Endothelial cell of umbilical vein (primary cell): ENCODE measurements at places on chromosomes 2 and 18.

DNA sequence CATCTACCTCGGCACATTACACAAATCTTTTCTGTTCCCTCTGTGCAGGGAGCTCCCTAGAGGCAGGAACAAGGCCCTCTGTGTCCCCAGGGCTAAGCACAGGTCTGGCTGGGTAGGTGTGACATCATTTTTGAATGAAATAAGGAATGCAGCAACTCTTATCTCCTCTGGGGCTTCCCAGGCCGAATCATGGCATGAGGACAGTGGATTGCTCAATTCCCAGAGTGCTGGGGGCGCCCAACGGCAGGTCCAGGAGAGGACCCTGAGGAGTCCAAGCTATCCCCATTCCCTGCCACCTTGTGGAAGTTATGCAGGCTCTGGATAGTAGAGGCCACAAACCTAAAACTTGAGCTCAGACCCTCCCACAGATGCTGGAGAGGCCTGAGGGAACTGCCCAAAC is 158.0 kb upstream of the RAB6C start:
- no peak for DNase-seq

GRCh38 chr2:236670235-236670620 is 100.6 kb downstream of the ACKR3 start:
- DNase-seq: no peak

- peak; percentile 32 for DNase-seq
Observed at GRCh38 chr2:74548900-74549826, 4.6 kb downstream of the LOXL3 start.

DNA sequence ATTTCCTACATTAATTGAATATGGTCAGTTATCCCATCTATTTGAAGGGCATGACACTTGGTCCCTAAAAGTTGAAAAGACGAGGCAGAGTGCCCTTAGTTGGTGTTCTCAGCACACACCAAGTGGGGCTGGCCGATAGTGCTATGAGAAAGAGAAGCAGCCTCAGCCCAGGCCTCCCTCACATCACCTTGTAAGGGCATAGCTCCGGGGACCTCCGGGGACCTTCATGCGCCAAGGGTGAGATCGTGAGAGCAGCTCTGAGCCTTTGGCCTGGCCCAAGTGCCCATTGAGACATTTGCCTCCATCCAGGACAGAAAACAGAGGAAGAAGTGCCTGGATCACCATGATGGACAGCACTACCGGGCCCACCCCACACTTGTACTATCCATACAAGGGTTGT is 244.3 kb upstream of the COPS8 start:
- no peak for DNase-seq

DNA sequence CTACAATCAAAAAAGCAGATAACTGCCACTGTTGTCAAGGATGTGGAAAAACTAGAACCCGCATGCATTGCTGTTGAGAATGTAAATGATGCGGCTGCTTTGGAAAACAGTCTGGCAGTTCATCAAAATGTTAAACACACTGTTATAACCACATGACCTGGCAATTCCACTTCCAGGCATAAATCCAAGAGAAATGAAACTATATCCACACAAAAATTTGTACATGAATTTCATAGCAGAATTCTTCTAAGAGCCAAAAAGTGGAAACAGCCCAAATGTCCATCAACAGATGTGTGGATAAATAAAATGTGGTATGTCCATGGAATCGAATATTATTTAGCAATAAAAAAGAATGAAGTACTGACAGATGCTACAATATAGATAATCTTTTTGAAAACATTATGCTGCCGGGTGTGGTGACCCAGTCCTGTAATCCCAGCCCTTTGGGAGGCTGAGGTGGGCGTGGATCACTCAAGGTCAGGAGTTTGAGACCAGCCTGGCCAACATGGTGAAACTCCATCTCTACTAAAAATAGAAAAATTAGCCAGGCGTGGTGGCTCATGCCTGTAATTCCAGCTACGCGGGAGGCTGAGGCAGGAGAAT is 32.0 kb downstream of the ERCC3 start:
- no peak for DNase-seq

DNA sequence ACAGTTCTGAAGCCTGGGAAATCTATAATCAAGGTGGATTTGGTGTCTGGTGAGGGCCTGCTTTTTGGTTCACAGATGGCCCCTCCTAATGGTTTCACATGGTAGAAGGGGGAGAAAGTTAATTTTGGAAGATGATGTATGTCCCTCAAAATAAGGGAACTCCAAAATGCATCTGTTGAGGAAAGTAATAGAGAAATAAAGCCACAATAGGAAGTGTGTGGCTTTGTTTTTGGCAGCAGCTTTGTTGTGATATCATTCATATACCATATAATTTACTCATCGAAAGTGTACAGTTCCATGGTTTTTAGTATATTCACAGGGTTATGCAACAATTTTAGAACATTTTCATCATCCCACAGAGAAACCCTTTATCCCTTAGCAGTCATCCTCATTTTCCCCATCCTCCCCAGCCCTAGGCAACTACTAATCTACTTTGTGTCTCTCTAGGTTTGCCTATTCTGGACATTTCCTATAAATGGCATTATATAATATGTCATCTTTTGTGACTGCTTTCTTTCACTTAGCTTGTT is 274.0 kb upstream of the FAM98A start:
- no peak for DNase-seq

GRCh38 chr2:38499548-38500282 is 103.0 kb downstream of the HNRNPLL start:
- DNase-seq: no peak

- no peak for DNase-seq
Observed at GRCh38 chr2:177195194-177195593, 17.4 kb upstream of the HNRNPA3 start.

DNA sequence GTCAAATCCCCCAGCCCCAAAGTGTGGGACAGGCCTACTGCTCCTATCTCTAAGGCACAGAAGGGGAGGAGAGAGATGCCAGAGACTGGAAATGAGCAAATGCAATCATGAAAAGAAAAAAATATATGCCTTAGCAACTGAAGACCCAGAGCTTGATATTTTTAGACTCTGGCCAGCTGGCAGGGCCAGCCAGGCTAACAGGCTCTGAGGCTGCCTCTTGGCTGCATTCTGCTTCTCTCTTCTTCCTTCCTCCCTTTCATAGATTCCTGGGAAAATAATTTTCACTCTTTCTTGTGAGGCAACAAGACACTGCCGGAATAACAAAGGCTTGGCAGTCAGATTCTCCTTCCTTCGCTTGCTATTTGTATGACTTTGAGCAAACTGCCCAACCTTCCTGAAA is 209.1 kb downstream of the RAD51AP2 start:
- DNase-seq: no peak

GRCh38 chr2:203679401-203679800 is 27.0 kb upstream of the CD28 start:
- no peak for DNase-seq

- peak; percentile 79 for DNase-seq
Observed at GRCh38 chr18:8003878-8004675, 437.0 kb downstream of the PTPRM start.

GRCh38 chr2:173667014-173667413 is 298.2 kb downstream of the SP3 start:
- DNase-seq: no peak

- no peak for DNase-seq
Observed at GRCh38 chr2:158965107-158965506, 3.3 kb upstream of the TANC1 start.

- no peak for DNase-seq
Observed at GRCh38 chr18:23391156-23391555, 61.9 kb upstream of the RIOK3 start.

- DNase-seq: peak; percentile 2
Observed at GRCh38 chr2:98560256-98560771, 48.0 kb downstream of the COA5 start.

- no peak for DNase-seq
Observed at GRCh38 chr18:3966642-3967358, 488.3 kb downstream of the DLGAP1 start.

GRCh38 chr18:79465392-79465991 is 69.8 kb downstream of the NFATC1 start:
- peak; percentile 28 for DNase-seq

GRCh38 chr2:39094717-39095363 is 26.0 kb downstream of the SOS1 start:
- no peak for DNase-seq

- DNase-seq: no peak
Observed at GRCh38 chr18:45847119-45847518, 21.6 kb downstream of the SIGLEC15 start.

DNA sequence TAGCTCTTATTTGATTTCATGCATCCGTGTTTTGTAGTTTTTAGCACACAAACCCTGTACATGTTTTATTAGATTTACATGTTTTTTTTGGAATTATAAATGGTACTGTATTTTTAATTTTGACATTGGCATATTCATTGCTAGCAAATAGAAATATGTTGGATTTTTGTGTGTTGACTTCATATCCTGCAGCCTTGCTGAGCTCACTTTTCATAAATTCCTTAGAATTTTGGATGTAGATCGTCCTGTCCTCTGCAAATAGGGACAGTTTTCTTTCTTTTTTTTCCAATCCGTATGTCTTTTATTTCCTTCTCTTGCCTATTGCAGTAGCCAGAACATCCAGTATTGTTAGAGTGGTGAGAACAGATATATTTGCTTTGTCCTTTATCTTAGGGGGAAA is 46.7 kb upstream of the GPR17 start:
- peak; percentile 8 for DNase-seq

DNA sequence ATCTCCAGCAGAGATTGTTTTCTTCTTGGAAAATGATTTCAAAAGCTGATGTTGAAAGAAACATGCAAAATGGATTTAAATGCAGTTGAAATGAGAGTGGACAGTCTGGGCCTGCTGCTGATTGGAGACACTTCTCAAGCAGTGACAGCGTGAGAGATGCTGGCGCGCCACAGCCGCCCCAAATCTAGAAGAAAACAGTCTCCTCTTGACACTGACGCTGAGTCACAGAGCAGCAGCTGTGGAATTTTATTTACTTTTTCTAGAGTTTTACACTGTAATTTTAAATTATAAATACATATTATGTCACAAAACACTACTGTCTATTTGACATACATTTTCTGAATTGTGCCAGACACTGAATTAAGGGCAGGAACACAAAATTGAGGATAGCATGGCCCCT is 121.8 kb upstream of the TMEM200C start:
- no peak for DNase-seq

DNA sequence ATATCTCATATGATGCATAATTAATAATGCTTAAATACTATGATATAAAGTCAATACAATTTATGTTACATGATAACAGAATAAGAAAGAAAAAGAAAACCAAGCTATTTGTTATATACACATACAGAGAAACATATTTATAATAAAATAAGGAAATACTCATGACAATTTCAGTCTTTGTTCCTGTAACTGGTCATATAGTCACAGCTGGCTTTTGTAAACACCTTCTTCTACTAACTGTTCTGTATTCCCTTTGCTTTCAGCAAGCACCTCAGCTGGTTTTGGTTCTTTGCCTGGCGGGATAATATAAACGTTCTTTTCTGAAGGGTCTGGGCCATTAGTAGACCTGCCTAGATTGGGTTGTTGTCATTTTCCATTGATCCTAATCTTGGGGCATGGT is 158.5 kb downstream of the COPS8 start:
- DNase-seq: no peak

DNA sequence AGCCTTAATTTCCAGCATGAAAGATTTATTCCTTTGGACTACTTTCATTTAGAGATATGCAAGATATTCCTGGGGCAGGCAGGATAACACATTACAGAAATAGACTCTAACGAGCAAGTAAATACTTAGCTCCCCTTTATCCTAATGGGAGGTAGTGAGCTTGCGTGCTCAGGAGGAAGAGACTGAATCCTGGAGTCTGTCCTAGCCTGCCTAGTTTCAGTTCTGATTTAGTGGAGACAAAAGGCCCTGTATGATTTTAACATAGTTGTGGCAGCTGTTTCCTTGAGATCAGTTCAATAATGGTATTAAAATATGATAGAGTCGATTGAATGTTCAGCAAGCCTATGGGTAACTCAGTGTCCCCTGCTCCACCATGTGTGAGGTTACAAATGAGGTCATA is 109.5 kb downstream of the FMNL2 start:
- no peak for DNase-seq

GRCh38 chr2:226488034-226488433 is 311.6 kb downstream of the IRS1 start:
- no peak for DNase-seq

- no peak for DNase-seq
Observed at GRCh38 chr2:39153312-39153711, 32.5 kb upstream of the SOS1 start.

DNA sequence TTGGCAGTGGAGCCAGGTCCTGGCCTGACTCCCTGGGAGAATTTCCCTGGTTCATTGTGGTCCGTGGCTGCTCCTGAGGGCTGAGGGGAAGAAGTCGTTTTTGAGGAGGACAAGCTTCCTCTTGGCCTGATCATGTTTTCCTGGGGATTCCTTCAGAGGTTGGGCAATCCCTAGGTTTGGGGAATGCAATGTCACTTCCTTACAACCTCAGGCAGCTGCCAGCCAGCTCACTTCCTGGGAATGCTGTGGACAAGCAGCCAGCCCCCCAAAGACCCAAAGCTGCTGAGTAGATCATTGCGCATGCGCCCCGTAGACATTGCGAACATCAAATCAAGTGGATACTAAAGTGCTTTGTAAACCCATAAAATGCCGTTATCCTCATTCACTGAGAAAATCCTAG is 7.7 kb upstream of the DNMT3A start:
- no peak for DNase-seq

- no peak for DNase-seq
Observed at GRCh38 chr2:138058427-138058826, 94.2 kb downstream of the HNMT start.

- DNase-seq: no peak
Observed at GRCh38 chr2:238387332-238387731, 39.4 kb upstream of the ASB1 start.

GRCh38 chr2:171342067-171342413 is 91.8 kb downstream of the METTL8 start:
- peak; percentile 37 for DNase-seq

- no peak for DNase-seq
Observed at GRCh38 chr2:168565112-168565511, 109.0 kb downstream of the CERS6 start.

GRCh38 chr2:188450732-188451483 is 159.2 kb downstream of the GULP1 start:
- no peak for DNase-seq

DNA sequence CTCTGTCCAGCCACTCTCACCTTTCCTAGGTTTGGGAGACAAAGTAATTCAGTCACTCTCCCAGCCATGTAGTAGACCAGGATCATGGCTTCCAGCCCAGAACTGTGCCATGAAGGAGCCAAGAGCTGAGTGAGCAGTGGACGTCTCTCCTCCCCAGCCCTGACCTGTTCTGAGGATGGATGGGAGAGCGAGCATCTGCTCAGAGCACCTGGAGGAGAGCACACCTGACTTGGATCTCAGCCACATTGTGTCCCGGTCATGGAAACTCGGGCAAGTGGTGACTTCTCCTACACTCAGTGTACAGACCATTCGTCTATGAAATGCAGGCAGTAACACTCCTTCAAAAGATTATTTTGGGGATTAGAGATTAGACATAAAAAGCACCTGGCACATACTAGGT is 299.7 kb downstream of the TNS1 start:
- DNase-seq: no peak

GRCh38 chr2:37013315-37013641 is 46.9 kb upstream of the STRN start:
- DNase-seq: no peak
